ENCODE measurements at places on chromosomes 2 and 18.

DNA sequence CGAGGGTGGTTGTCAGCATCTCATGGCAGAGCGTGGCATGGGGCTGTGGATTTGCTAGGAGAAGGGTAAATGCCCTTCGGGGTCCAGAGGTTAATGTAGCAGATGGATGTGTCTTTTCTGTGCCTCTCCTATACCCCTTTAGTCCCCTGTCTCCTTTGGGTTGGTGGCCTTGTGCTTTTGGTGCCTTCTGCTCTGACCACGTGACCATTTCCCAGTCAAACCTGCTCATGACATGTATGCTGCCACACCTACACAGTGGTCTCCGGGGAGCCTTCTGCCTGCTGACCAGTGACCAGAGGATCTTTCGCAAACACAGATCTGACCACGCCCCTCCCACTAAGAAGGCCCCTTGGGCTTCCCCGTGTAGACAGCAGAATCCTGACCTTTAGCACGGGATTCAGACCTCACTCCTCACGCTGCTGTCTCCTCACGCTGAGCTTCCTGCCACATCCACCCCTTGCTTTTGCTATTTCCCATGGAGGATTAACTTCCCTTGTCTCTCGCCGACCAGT, 116.2 kb downstream of the ACOXL start:
- no peak overlapping the region for H3K4me3 ChIP-seq
- no peak overlapping the region for H3K27ac ChIP-seq
- no peaks in the 10 kb centered on the region for H3K36me3 ChIP-seq

GRCh38 chr2:115400940-115401339, 958.5 kb downstream of the DPP10 start:
- H3K27me3 ChIP-seq, result no peaks in the 10 kb centered on the region
- no peak overlapping the region for H3K4me3 ChIP-seq
- H3K4me1 ChIP-seq, result no peaks in the 10 kb centered on the region
- H3K36me3 ChIP-seq, result no peaks in the 10 kb centered on the region
- DNase-seq, result no peak

- peaks cover 14% of the 10 kb centered on the region for H3K36me3 ChIP-seq
- H3K27me3 ChIP-seq, result no peaks in the 10 kb centered on the region
- DNase-seq, result no peak
- H3K4me1 ChIP-seq, result peaks cover 25% of the 10 kb centered on the region
- no peak overlapping the region for H3K4me3 ChIP-seq
Measured at GRCh38 chr2:179021258-179021657, 28.7 kb downstream of the CCDC141 start.

DNA sequence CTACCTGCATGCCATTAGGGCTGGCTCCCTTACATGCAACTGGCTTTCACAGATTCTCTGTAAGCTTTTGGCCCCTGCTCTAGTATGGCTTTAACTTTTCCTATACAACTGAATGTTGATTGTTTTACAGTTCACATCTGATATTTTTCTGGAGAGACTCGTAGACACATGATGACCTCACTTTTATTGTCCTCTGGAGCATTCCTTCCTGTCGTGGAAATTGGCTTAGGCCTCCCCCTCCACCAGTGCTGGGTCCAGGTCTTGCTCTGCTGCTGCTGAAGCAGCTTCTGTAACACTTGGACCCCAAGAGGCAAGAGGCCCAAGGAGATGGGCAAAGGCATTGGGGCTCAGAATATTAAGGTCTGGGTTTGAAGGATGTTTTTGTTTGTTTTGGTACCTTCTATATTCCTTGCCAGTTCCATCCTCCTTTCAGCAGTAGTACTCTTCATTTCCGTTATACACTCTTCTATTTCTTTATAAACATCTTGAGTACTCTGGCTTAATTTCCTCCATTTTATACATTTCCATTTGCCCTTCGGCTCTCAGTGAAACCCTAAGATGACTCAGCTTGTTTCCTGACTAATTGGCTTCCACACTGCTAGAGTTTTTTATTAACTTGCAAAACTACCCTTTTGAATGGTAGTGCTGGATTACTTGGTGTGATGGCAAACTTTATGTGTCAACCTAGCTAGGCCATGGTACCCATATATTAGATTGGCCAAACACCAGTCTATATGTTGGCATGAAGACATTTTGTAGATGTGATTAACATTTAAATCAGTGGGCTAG, 219.8 kb downstream of the CDCA7 start:
- no peak overlapping the region for H3K27ac ChIP-seq
- no peak for DNase-seq
- H3K27me3 ChIP-seq, result no peaks in the 10 kb centered on the region
- H3K36me3 ChIP-seq, result no peaks in the 10 kb centered on the region
- H3K4me1 ChIP-seq, result no peaks in the 10 kb centered on the region

GRCh38 chr18:54284535-54284934, 15.2 kb downstream of the POLI start:
- H3K4me1 ChIP-seq, result peaks cover 27% of the 10 kb centered on the region
- H3K4me3 ChIP-seq, result no peak overlapping the region
- H3K36me3 ChIP-seq, result peaks cover 58% of the 10 kb centered on the region
- H3K27me3 ChIP-seq, result no peaks in the 10 kb centered on the region

- H3K27ac ChIP-seq, result no peak overlapping the region
- no peaks in the 10 kb centered on the region for H3K27me3 ChIP-seq
- DNase-seq, result peak; percentile 40
- peaks cover 4% of the 10 kb centered on the region for H3K36me3 ChIP-seq
- no peak overlapping the region for H3K4me3 ChIP-seq
Measured at GRCh38 chr18:61926532-61926931, 33.7 kb upstream of the RNF152 start.

GRCh38 chr2:124281541-124281940, 256.5 kb downstream of the CNTNAP5 start:
- H3K27ac ChIP-seq, result no peak overlapping the region
- H3K4me3 ChIP-seq, result no peak overlapping the region
- H3K4me1 ChIP-seq, result no peaks in the 10 kb centered on the region
- DNase-seq, result no peak
- no peaks in the 10 kb centered on the region for H3K27me3 ChIP-seq

GRCh38 chr2:140975237-140975636, 1155.6 kb downstream of the LRP1B start:
- H3K4me3 ChIP-seq, result no peak overlapping the region
- H3K27me3 ChIP-seq, result no peaks in the 10 kb centered on the region
- no peak overlapping the region for H3K27ac ChIP-seq
- no peak for DNase-seq
- H3K36me3 ChIP-seq, result no peaks in the 10 kb centered on the region

GRCh38 chr2:227374158-227374557, 4.9 kb downstream of the TM4SF20 start:
- H3K27ac ChIP-seq, result no peak overlapping the region
- no peak for DNase-seq
- H3K4me1 ChIP-seq, result peaks cover 5% of the 10 kb centered on the region
- no peaks in the 10 kb centered on the region for H3K27me3 ChIP-seq

DNA sequence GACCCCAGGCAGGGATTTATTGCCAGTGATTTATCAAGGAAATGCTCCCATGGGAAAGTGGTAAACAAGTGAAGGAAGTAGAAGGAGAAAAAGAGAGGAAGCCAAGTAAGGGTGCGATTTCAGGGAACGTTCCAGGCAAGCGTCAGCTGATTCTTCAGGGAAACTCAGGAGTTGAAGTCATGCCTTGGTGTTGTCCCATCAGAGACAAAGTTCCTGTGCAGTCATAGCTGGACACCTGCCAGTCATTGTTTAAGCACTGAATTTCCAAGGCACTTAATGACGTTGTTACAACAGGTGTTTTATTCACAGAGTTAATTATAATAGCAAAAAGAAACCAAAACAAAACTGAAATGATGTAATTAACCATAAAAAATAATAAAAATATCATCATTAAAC, 381.8 kb upstream of the CRIM1 start:
- no peak for DNase-seq
- H3K4me1 ChIP-seq, result peaks cover 3% of the 10 kb centered on the region
- H3K27me3 ChIP-seq, result peaks cover 3% of the 10 kb centered on the region
- H3K4me3 ChIP-seq, result no peak overlapping the region

GRCh38 chr2:218988164-218988563, 3.2 kb upstream of the FEV start:
- H3K4me1 ChIP-seq, result peaks cover 9% of the 10 kb centered on the region
- H3K4me3 ChIP-seq, result no peak overlapping the region
- H3K27me3 ChIP-seq, result peaks cover 99% of the 10 kb centered on the region
- no peak for DNase-seq
- no peak overlapping the region for H3K27ac ChIP-seq

GRCh38 chr2:109258905-109259540, 130.0 kb downstream of the SH3RF3 start:
- DNase-seq, result peak; percentile 13
- H3K4me3 ChIP-seq, result no peak overlapping the region
- no peaks in the 10 kb centered on the region for H3K4me1 ChIP-seq
- no peak overlapping the region for H3K27ac ChIP-seq
- no peaks in the 10 kb centered on the region for H3K36me3 ChIP-seq

- no peak overlapping the region for H3K27ac ChIP-seq
- DNase-seq, result no peak
- H3K36me3 ChIP-seq, result no peaks in the 10 kb centered on the region
Measured at GRCh38 chr2:72204156-72204785, 56.6 kb upstream of the CYP26B1 start.

GRCh38 chr2:206488623-206489022, 45.3 kb downstream of the ADAM23 start:
- peaks cover 3% of the 10 kb centered on the region for H3K27me3 ChIP-seq
- H3K4me1 ChIP-seq, result no peaks in the 10 kb centered on the region
- no peak overlapping the region for H3K27ac ChIP-seq
- DNase-seq, result no peak
- H3K36me3 ChIP-seq, result no peaks in the 10 kb centered on the region

DNA sequence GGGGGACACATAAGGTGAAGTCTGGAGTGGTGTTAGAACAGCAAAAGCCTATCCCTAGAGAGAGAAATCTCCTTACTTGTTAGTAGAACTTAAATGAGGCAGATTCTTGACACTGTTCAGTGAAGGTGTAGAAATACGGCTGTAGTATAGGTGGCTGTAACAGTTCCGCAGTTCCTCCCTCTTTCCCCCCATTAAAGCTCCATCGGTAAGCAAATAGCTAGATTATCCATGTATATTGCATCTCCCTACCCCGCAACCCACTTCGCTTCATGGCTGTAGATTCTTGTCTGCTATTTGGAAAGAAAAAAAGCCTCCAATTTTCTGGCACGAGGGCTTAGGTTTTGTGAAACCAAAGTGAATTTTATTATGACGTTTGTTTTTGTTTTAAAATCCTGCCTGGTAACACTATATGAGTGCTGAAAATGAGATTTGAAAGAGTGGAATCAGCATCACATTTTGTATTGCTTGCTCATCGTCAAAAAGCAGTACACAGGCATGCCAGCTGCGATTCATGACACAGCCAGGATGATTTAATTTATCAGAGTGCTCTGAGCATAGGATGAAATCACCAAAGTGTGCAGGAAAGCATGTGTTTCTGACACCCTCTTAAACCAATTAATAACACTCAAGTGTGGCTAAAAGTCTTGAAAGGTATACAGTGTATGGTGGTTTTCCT, 1.4 kb downstream of the FAM171B start:
- no peak for DNase-seq
- peaks cover 46% of the 10 kb centered on the region for H3K27me3 ChIP-seq
- no peak overlapping the region for H3K4me3 ChIP-seq
- H3K36me3 ChIP-seq, result no peaks in the 10 kb centered on the region

DNA sequence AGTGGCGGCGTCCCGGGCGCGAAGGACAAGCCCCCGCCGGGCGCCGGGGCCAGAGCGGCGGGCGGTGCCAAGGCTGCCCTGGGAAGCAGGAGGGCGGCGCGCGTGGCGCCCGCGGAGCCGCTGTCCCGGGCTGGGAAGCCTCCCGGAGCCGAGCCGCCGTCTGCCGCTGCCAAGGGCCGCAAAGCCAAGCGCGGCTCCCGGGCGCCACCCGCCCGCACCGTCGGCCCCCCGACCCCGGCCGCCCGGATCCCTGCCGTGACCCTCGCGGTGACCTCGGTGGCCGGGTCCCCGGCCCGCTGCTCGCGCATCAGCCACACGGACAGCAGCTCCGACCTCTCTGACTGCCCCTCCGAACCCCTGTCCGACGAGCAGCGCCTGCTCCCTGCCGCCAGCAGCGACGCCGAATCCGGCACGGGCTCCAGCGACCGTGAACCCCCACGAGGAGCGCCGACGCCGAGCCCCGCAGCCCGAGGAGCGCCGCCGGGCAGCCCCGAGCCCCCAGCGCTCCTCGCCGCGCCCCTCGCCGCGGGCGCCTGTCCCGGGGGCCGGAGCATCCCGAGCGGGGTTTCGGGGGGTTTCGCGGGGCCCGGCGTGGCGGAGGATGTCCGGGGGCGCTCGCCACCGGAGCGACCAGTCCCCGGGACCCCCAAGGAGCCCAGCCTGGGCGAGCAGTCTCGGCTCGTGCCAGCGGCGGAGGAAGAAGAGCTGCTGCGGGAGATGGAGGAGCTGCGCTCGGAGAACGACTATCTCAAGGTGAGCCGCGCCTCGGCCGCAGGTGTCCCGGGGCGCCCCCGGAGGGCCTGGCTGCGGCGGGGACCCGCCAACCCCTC, 820 bp downstream of the MTCL1 start:
- H3K4me3 ChIP-seq, result peak overlapping the region; percentile 73
- peak; percentile 40 for DNase-seq
- H3K36me3 ChIP-seq, result no peaks in the 10 kb centered on the region
- H3K27ac ChIP-seq, result no peak overlapping the region

DNA sequence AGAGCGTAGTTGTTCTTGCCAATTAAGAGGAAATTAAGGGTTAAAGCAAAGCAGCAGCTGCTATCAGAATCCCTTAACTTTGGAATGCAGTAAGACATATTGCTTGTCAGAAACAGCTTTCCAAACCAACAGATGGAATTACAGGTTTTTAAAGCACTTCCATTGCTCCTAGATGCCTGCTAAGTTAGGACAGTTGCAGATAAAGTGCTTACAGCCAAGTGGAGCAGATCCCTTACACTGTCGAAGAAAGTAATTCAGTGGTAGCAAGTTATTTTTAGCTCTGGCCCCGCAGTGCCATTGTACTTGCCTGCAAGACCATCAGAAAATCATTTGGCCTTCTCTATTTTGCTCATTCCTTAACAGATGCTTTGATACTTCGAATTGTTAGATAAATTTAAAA, 5.4 kb downstream of the PDK1 start:
- no peak for DNase-seq
- no peaks in the 10 kb centered on the region for H3K27me3 ChIP-seq
- H3K27ac ChIP-seq, result no peak overlapping the region
- H3K4me1 ChIP-seq, result peaks cover 31% of the 10 kb centered on the region

- H3K4me1 ChIP-seq, result peaks cover 94% of the 10 kb centered on the region
- peaks cover 36% of the 10 kb centered on the region for H3K36me3 ChIP-seq
- H3K4me3 ChIP-seq, result peak overlapping the region; percentile 68
Measured at GRCh38 chr2:239289545-239289944, 111.3 kb downstream of the HDAC4 start.

DNA sequence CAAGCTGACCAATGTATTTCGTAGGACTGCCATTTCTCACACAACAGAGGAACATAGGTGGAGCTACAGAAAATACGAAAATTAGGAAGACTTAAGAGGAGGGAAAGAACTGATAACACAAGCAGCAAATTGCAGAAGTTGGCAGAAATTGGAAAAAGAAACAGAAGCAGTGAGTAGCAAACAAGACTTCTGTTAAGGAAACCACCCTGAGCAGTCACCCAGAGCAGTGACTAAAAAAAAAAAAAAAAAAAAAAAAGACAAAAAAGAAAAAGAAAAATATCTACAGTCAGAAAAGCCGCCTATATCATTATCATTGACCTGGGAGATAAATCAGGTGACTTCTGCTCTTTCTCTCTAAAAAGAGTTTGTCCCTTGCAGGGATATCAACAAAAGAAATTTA, 21.4 kb downstream of the STK17B start:
- peak overlapping the region; percentile 49 for H3K4me3 ChIP-seq
- no peak for DNase-seq
- peaks cover 89% of the 10 kb centered on the region for H3K4me1 ChIP-seq
- H3K27ac ChIP-seq, result peak overlapping the region; percentile 83
